ENCODE measurements at places on chromosomes 12 and 14. TPM values are rescaled to one million over a fixed set of nuclear protein-coding genes. Genes with fewer than 3 reads are reported as not detected.
A peak's percentile ranks its signal among the peaks of the same experiment; 100 is the strongest.

Gene TAS2R31
- 1.2 TPM for total RNA-seq

DNA sequence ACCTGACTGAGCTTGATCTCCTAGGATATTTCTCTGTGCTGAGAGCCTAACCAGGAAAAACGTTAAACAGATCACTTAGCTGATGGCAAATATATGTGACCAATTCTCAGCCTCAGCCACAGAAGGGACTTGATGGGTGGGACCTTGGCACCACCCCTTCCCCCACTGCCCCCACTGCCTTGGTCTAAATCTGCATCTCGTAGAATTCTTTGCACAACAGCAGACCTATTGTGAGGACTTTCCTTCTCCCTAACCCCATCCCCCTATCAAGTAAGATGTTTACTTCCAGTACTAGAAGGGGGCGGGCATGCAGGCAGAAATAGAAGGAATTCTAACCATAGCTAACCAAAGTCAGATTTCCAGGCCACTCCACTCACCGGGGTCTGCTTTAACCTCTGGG, 313.2 kb downstream of the PCNX1 start:
- H3K27me3 ChIP-seq, result no peaks in the 10 kb centered on the region
- H3K27ac ChIP-seq, result no peak overlapping the region
- peaks cover 13% of the 10 kb centered on the region for H3K36me3 ChIP-seq
- no peak for DNase-seq
- H3K4me1 ChIP-seq, result peaks cover 24% of the 10 kb centered on the region
- no peak overlapping the region for H3K4me3 ChIP-seq

DNA sequence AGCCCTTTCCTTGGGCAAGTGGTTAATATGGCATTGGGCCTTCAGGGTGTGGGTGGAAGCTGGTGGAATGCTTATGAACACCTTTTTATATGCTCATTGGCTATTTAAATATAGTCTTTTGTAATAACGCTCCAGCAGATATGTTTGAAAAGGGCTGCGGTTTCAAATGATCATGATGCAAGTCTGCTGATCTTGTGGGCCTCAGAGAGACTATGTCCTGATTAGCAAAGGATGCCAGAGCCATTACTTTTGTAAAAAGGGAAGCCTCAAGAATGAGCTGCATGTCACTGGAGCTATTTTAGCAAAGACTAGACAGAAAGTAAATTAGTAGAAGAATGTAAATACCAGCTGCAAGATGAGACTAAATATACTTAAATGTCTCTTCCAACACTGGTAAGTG, 200.5 kb downstream of the GXYLT1 start:
- H3K4me1 ChIP-seq, result no peaks in the 10 kb centered on the region
- no peak overlapping the region for H3K4me3 ChIP-seq
- DNase-seq, result no peak

GRCh38 chr12:51307655-51308593, 16.1 kb downstream of the BIN2 start:
- no peak for DNase-seq
- no peak overlapping the region for H3K4me3 ChIP-seq
- H3K27ac ChIP-seq, result peak overlapping the region; percentile 15
- peaks cover 57% of the 10 kb centered on the region for H3K4me1 ChIP-seq
- H3K27me3 ChIP-seq, result no peaks in the 10 kb centered on the region
- peaks cover 41% of the 10 kb centered on the region for H3K36me3 ChIP-seq

- H3K36me3 ChIP-seq, result peaks cover 8% of the 10 kb centered on the region
- H3K4me3 ChIP-seq, result no peak overlapping the region
- DNase-seq, result no peak
- H3K27me3 ChIP-seq, result no peaks in the 10 kb centered on the region
- no peak overlapping the region for H3K27ac ChIP-seq
Observed at GRCh38 chr12:123472438-123472849, 14.5 kb downstream of the SNRNP35 start.

DNA sequence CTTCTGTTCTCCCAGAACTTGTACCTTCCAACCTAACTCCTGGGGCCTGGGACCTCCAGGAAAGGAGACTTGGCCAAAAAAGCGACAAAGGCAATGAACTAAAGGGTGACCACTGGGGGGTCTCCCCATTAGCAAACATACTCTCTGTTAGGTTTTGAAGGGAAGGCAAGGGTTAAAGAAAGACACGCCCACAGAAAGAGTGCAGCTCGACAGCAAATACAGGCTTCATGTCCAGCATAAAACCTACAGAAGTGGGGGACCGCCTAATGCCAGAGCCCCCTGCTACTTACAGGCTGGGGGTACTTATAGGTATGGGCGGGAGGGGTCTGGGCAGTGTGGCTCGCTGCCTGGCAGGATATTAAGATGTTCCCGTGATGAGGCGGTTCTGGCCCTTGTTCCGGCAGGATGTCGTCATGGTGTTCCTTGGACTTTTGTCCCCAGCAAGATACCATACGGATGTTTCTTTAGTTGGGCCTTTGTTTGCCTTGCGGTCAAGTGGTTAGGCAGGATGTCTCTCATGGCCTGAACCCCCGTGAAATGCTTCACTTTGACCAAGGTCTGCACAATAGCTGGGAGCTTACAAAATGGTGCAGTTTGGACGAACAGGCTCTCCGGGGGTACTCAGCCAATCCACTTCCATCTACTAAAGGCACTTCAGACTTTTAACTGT, 53.4 kb downstream of the PRMT8 start:
- DNase-seq, result no peak
- no peak overlapping the region for H3K27ac ChIP-seq
- peaks cover 11% of the 10 kb centered on the region for H3K27me3 ChIP-seq
- H3K36me3 ChIP-seq, result no peaks in the 10 kb centered on the region
- no peak overlapping the region for H3K4me3 ChIP-seq
- no peaks in the 10 kb centered on the region for H3K4me1 ChIP-seq

GRCh38 chr12:50110762-50111351, 1.2 kb upstream of the COX14 start:
- DNase-seq, result no peak
- peak overlapping the region; percentile 95 for H3K4me3 ChIP-seq
- H3K27ac ChIP-seq, result peak overlapping the region; percentile 83
- no peaks in the 10 kb centered on the region for H3K27me3 ChIP-seq
- H3K4me1 ChIP-seq, result peaks cover 26% of the 10 kb centered on the region

- H3K27me3 ChIP-seq, result peaks cover 20% of the 10 kb centered on the region
- H3K27ac ChIP-seq, result no peak overlapping the region
- H3K4me1 ChIP-seq, result no peaks in the 10 kb centered on the region
- H3K4me3 ChIP-seq, result no peak overlapping the region
- DNase-seq, result no peak
Observed at GRCh38 chr12:52501490-52501889, 8.4 kb upstream of the KRT6A start.
